Iris pigment epithelial cell (primary cell): ENCODE measurements at places on chromosomes 5 and 9.

- DNase-seq: no peak
Measured at GRCh38 chr5:133848341-133848811, 120.0 kb downstream of the C5orf15 start.

GRCh38 chr9:104868303-104868686, 59.7 kb downstream of the ABCA1 start:
- no peak for DNase-seq

GRCh38 chr9:89603767-89604665, 796 bp upstream of the GADD45G start:
- DNase-seq: peak; percentile 40

DNA sequence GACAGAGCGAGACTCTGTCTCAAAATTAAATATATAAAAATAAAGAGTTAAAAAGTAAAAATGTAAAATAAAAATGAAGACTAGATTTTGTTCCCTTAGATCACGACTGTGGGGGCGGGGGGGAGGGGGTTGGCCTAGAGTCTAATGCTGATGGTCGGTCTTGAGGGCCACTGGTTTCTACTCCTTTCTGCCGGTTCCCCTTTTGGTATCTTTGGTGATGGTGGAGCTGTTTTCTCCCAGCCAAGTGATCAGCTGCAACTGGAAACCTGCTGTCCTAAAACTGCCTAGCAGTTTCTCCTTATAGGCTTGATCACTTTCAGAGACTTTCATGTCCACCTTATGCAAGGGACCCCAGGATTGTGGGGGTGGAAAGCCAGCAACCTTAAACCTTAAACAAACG, 1.1 kb downstream of the SRD5A1 start:
- DNase-seq: no peak
